Activated CD4-positive, alpha-beta T cell treated with anti-CD3 and anti-CD28 coated beads for 48 hours (primary cell): ENCODE measurements at places on chromosomes 12 and 14.

DNA sequence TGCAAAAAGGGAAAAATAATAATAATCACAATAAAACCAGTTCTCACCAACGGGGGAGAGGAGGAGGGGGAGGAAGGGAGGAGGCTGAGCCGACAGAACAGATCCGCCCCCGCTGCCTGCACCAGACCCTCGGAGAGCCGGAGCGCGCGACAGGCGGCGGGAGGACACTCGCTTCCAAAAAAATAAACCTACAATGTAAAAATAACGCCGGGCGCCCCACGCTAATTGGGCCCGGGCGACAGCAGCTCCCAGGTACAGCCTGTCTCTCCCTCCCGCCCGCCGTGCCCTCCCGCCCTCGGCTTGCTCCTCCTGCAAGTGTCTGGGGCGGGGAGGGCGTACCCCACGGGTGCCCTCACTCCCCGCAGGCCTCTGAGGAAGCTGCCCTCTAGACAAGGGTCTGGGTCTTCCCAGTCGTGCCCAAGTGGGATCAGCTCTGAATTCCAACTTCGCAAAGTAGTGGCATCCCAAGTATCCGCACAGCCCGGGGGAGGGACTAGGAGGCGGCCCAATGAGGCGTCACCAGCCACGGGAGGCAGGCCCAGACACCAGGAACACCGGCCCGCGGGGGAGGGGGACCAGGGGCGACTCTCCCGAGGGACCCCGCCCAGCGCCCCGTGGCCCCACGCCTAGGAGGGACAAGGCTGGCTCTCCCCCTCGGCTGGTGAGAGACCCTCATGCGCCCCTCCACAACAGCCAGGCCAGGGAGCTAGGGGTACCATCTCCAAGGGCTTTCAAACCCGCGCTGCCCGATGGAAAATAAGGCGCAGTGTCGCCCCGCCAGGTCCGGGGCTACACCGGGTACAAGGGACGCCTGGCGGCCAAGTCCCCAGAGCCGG is 1.0 kb downstream of the NCOR2 start:
- peak; percentile 78 for DNase-seq

- no peak for DNase-seq
Measured at GRCh38 chr14:68157971-68158371, 338.4 kb downstream of the RAD51B start.

- peak; percentile 40 for DNase-seq
Measured at GRCh38 chr14:70045844-70046535, 142.8 kb downstream of the SLC8A3 start.

- DNase-seq = no peak
Measured at GRCh38 chr14:97975962-97976361, 1178.8 kb downstream of the VRK1 start.

- DNase-seq = no peak
Measured at GRCh38 chr12:75756771-75757170, 245.4 kb upstream of the KRR1 start.

- DNase-seq = no peak
Measured at GRCh38 chr14:106069804-106070625, 543.6 kb downstream of the TMEM121 start.

DNA sequence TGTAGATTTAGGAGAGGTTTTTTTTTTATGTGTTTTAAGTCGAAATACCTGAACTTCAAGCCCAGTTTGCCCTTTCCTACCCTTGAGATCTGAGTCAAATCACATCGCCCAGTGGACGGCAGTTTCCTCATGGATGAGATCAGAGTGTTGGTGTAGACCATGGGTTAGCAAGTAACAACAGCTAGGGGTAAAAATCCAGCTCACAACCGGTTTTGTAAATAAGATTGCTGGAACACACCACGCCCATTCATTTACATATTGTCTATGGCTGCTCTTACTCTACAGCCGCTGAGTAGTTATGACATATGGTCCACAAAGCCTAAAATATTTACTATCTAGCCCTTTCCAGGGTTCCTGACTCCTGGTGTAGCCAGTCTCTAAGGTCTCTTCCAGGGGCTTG is 158.5 kb upstream of the PLEKHG7 start:
- DNase-seq = no peak

GRCh38 chr12:117641885-117642284 is 280.5 kb upstream of the NOS1 start:
- DNase-seq = no peak

DNA sequence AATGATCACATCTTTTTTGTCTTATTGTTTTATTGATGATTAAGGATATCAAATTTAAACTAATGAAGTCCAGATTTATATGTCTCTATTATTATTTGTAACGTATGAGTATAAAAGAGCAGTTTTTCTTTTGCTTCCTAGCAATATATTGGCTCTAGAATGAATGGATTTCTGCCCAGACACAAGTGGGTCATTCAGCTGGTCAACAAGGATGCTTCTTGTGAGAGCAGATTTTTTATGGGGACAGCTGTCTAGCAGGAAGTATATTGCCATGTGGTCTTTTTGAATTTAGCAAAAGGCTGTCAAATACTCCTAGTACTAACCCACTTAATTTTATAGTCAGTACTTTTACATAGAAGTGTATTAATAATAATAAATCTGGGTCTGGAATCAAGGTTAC is 1071.1 kb upstream of the FLRT2 start:
- DNase-seq = no peak

- no peak for DNase-seq
Measured at GRCh38 chr14:105980224-105980623, 453.8 kb downstream of the TMEM121 start.

GRCh38 chr14:78798757-78799156 is 628.6 kb downstream of the NRXN3 start:
- no peak for DNase-seq

DNA sequence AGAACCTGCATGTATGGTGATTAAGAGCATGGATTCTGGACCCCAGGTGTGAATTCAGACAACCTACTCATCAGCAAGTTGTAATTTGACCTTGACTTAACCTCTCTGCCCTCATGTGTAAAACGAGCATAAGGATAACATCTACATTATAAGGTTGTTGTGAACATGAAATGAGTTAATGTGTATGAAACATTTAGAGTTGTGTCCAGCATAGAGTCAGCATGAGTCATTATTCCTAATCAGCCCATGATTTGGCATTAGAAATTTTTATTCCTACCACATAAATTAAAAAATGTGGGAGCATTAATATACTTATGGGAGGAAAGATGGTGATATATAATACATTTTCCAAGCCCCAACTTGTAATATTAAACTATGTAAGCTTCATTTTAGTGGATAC is 95.9 kb upstream of the DDHD1 start:
- DNase-seq = no peak

DNA sequence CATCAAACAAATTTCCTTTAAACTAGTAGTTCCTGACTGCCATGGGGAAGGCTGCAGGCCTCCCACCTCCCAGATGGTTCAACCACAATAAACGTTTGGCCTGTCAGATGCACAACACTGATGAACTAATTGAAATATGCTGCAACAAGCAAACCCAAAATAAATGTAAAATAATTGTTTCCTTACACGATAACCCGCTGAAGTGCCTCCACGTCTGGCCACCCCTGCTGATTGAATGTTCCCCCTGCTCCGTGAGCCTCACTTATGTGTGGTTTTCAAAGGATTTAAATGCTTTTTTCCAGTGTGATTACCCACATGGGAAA is 8.4 kb downstream of the PITPNM2 start:
- no peak for DNase-seq

GRCh38 chr12:120370343-120371243 is 1.6 kb upstream of the MSI1 start:
- no peak for DNase-seq
